ENCODE measurements at places on chromosomes 11 and 22. TPM values are rescaled to one million over a fixed set of nuclear protein-coding genes. Genes with fewer than 3 reads are reported as not detected.
A peak's percentile ranks its signal among the peaks of the same experiment; 100 is the strongest.

GRCh38 chr11:9796854-9797253 lies 133.0 kb downstream of the SWAP70 start:
- no peak for DNase-seq

GRCh38 chr11:64694821-64695365 lies 28.1 kb downstream of the NRXN2 start:
- no peak for DNase-seq

DNA sequence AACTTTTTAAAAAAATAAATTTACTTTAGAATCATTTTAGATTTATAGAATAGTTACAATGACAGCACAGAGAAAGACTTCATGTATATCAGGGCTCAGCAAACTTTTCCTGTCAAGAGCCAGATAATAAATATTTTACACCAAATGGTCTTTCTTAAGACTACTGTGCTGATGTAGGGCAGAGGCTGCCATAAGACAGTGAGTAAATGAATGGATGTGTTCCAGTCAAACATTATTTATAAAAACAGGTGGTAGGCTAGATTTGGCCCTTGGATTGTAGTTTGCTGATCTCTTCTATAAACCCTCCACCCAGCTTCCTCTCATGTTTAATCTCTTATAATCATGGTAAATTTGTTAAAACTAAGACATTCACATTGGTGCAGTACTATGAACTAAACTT lies 33.0 kb downstream of the CECR2 start:
- DNase-seq, result no peak

- no peak for DNase-seq
Measured at GRCh38 chr11:95585069-95585751, 204.4 kb downstream of the FAM76B start.

- DNase-seq, result peak; percentile 34
Measured at GRCh38 chr22:50506611-50507420, 686 bp downstream of the LMF2 start.

- DNase-seq, result peak; percentile 45
Measured at GRCh38 chr11:131038597-131038996, 122.3 kb upstream of the SNX19 start.

DNA sequence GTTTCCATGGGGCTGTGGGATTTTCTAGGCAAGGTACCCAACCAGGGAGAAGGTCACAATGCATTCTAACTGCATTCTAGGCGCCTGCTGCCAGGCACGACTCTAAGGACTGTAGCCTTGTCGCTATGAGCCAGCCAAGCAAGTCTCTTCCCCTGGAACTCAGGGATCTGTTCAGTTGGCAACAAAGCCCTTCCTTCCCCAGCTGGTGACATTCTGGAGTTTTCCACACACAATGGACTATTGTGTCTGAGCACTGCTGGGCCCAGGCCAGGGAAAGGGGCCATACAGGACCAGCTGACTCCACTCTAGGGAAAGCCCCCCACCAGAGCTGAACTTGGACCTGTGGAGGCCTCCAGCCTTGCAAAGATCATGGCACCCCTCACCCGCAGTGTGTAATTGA lies 116.8 kb downstream of the RRAS2 start:
- no peak for DNase-seq

DNA sequence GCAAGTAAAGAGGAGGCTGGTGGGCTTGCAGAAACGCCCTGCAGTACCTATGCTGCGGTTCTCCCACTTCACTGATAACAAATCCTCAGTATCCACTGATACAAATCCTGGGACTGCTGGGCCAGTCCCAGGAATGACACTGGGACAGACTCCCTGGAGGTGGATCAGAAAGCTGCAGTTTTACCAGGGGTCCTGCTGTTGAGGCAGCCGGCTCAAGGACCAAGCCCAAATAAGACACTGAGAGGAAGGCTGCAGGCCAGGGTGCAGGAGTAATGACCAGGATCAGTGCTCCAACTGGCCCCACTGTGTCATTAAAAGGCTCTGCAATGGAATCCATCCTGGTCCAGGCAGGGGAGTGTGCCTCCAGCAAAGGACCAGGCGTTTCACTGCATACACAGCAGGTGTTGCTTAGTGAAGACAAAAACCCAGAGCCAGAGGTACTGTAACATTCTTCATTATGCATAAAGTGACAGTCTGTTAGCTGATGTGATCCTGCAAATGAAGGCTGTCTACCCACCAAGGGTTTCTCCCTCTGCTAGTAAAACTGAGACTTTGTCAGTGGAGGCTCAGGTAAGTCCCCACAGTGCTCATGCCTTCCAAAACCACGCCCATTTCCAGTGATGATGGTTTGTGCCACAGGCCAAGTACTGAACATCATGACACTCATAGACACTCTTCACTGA lies 1.4 kb upstream of the C22orf39 start:
- no peak for DNase-seq

DNA sequence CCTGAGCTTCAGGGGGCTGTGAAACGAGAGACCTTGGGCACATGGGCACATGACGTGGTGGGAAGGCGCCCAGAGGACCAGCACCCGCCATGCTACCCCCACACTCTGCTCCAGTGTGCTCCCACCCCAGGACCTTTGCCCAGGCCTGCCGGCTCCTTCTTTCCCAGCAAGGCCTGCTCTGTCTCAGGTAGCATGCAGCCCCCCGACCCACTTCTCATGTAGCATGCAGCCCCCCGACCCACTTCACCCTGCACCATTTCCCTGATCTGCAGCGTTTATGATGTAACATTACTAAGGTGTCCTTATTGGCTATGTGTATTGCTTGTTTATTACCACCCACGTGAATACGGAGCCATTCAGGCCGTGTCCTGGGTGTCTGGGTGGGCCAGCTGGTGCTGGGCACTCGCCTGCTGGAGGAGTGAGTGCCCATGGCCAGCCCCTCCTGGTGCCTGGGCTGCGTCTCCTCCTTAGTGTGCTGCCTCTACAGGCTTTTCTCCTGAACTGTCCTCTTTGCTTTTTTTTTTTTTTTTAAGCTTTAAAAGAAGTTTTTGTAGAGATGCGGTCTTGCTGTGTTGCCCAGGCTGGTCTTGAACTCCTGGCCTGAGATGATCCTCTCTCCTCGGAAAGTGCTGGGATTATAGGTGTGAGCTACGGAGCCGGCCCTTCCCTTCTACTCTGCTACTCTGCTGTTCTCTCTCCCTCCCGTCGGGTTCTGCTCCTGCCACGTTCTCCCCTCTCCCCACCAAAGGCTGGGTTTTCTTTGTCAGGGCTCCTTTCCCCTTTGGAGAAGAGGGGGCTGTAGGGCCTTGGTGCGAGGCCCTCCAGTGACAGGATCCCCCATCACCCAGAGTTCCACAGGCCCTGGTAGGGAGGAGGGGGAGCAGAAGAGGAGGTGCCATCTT lies 29.4 kb downstream of the LRP5 start:
- DNase-seq, result no peak

The MGAT3 gene
- polyA plus RNA-seq, result 7.0 TPM

The OR52A1 gene
- polyA plus RNA-seq, result not detected

The MYO7A gene
- 12.6 TPM for polyA plus RNA-seq

The TRIM49D1 gene
- polyA plus RNA-seq, result not detected

The TMEM151A gene
- polyA plus RNA-seq, result 48.6 TPM

The MYRF gene
- polyA plus RNA-seq, result 115 TPM

All from hepatocyte (in vitro differentiated cells).